ENCODE measurements at places on chromosomes 2 and 18. TPM values are rescaled to one million over a fixed set of nuclear protein-coding genes. Genes with fewer than 3 reads are reported as not detected.

The SPATA3 gene
- not detected for total RNA-seq

The TMEM200C gene
- under 0.01 TPM for total RNA-seq

The MATN3 gene
- 1.0 TPM for total RNA-seq

The SLC40A1 gene
- 319 TPM for total RNA-seq

The PGAP1 gene
- total RNA-seq, result 3.6 TPM

The NEU2 gene
- total RNA-seq, result not detected

The PAX3 gene
- total RNA-seq, result not detected

The HJURP gene
- total RNA-seq, result 9.5 TPM

The RNF152 gene
- total RNA-seq, result 83.6 TPM

The CAPN14 gene
- under 0.01 TPM for total RNA-seq

The ESPNL gene
- not detected for total RNA-seq

The PRKAG3 gene
- not detected for total RNA-seq

The RFTN2 gene
- total RNA-seq, result 9.8 TPM

The PFN4 gene
- 0.26 TPM for total RNA-seq

The UGT1A10 gene
- total RNA-seq, result not detected

The SULT1C2 gene
- not detected for total RNA-seq

Data from dermis microvascular lymphatic vessel endothelial cell (primary cell).